Effector CD8-positive, alpha-beta T cell (primary cell): ENCODE measurements at places on chromosomes 7 and 10.

- DNase-seq: no peak
Measured at GRCh38 chr7:90625051-90625450, 28.9 kb downstream of the CDK14 start.

GRCh38 chr7:6228361-6229229 is 43.8 kb downstream of the CYTH3 start:
- DNase-seq: no peak

DNA sequence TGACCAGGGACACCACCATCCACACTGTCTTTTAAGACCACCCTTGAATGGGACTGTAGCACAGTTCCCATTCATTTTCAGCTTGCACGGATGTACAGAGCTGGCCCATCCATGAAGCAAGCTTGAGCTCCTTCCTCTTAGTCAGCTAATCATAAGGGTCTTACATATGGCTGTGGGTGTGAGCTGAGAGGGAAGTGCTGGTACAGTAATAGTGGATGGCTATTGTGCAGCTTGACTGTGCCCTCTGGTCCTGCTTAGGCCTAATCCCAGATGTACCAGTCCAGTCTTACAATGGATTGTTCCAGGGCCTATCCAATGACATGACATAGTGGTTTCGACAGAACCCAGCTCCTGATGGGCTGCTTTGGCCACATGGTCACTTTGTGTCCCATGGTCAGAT is 96.9 kb upstream of the ZNF438 start:
- DNase-seq: no peak

GRCh38 chr7:116258734-116259133 is 48.4 kb downstream of the TES start:
- no peak for DNase-seq

- no peak for DNase-seq
Measured at GRCh38 chr10:119313644-119314043, 106.3 kb downstream of the GRK5 start.

GRCh38 chr10:99815621-99816020 is 33.2 kb downstream of the ABCC2 start:
- no peak for DNase-seq

- DNase-seq: no peak
Measured at GRCh38 chr7:90910136-90910535, 314.0 kb downstream of the CDK14 start.

DNA sequence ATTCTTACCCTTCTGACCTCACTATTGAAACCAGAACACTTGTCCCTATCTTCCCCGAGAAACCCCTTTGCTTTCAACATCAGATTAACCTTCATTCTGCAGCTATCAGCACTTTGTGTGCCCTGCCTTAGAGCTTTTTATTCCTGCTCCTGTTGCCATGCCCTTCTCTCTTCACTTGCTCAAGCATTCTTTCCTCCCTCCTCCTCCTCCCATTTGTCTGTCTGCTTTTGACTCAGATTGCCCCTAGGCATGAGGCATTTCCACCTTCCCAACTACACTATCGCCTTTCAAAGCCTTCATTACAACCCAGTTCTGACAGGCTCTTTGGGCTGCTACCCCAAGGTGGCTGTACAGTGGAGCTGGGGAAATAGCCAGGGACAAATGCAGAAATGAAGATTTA is 143.3 kb downstream of the SLC25A13 start:
- DNase-seq: no peak

- DNase-seq: no peak
Measured at GRCh38 chr10:126101736-126102135, 205.4 kb downstream of the FANK1 start.

DNA sequence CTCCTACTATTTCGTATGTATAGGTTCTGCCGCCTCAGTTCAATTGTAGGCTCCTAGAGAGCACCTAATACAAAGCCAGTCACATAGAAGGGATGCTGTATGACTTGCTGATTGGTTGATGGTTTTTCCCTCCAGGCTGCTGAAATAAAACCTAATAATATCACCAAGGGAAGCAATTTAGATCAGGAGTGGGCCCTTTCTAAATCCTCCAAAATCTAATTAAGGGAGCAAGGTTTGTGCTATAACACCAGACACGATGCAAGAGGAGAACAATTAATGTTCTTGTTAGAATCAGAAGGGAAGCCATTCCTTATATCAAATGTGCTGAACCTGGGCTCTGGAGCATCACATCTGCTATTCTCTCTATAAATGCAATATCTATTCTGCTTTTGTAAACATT is 42.0 kb upstream of the SLC13A1 start:
- no peak for DNase-seq

DNA sequence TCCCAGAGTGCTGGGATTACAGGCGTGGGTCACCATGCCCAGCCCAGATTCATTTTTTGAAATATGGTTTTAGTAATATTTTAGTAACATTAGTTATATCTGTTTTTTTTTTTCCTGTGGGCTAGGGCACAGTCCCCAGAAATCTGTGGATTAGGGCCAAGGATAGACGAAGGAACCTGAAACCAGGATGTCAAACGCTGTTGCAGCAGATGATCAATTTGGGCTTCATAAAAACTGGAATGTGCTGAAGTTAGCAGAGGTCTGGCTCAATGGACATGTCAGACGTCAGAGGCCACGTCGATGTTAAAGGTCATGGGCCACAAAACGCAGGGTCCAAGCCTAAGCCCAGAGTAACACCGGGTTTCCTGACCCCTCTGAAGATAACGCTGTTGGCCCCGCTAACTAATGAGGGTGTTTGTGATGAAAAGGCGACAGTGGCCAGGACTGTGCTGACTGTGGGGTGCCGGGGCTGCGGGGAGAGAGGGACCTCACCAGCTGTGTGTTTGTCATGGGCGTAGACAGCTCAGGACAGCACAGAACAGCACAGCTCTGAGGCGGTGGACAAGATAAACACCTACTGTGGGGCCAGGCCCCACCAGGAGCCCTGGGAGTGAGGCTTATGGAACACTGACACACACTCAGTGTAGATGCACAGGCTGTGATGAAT is 23.8 kb upstream of the GTPBP4 start:
- DNase-seq: no peak

DNA sequence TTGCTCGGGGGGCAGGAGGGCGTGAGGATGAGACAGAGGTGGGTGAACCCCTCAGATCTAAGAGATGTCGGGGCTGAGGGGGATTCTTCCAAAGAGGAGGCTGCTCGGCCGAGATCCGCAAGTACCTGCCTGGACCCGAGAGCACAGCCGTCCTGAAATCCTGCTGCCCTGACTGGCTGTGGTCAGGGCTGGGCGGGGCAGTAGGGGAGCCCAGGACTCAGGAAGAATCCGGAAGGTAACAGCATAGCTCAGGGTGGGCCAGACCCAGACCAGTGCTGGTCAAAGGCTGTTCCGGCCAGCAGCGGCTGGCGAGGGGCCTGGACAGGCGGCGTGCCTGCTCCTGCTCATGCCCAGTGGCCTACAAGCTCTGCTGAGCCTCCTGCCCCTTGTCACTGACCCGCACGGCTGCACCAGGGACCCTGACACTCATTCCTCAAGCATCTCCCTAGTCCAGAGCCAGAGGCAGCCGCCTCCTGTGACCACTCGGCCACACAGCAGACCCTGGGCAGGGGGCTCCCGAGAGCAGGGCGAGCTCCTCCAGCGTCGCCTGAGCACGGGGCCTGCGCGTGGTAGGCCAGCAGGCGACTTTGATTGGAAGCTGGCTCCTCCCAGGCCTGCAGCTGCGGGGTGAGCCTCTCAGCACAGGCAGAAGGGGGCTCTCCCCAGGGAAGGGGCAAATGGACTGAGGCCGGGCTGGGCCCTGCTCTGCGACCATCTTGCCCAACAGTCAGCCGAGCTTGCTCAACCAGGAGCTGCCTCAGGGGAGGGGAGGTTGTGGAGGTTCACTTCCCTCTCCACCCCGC is 3.1 kb upstream of the ADAP1 start:
- no peak for DNase-seq

GRCh38 chr10:70162892-70163201 is 7.5 kb downstream of the SAR1A start:
- DNase-seq: no peak

DNA sequence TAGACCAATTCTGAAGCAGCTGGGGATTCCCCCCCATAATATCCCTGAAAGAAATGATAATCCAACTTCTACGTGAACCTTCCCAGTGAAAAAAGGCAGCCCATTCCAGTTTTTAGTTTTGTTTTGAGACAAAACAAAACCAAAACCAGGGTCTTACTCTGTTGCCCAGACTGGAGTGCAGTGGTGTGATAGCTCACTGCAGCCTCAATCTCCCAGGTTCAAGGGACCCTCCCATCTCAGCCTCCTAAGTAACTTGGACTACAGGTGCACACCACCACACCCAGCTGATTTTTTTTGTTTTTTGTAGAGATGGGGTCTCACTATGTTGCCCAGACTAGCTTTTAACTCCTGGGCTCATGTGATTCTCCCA is 12.5 kb upstream of the ARPC1A start:
- no peak for DNase-seq

GRCh38 chr10:20933705-20934104 is 36.6 kb upstream of the NEBL start:
- no peak for DNase-seq

DNA sequence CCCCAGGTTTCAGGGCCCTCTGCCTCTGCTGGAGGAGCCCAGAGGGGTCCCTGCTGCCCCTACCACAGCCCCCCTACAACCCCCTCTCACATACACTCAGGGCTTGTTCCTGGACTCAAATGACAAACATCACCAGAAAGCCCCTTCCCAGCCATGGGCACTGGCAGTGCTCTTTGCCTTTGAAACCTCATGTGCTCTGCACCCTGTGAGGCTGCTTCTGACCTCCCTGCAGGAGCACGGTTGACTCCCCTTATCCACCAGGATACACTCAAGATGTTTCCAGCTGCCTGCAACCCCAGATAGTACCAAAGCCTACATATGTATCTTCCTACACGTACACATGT is 3.5 kb upstream of the ADIRF start:
- DNase-seq: no peak

DNA sequence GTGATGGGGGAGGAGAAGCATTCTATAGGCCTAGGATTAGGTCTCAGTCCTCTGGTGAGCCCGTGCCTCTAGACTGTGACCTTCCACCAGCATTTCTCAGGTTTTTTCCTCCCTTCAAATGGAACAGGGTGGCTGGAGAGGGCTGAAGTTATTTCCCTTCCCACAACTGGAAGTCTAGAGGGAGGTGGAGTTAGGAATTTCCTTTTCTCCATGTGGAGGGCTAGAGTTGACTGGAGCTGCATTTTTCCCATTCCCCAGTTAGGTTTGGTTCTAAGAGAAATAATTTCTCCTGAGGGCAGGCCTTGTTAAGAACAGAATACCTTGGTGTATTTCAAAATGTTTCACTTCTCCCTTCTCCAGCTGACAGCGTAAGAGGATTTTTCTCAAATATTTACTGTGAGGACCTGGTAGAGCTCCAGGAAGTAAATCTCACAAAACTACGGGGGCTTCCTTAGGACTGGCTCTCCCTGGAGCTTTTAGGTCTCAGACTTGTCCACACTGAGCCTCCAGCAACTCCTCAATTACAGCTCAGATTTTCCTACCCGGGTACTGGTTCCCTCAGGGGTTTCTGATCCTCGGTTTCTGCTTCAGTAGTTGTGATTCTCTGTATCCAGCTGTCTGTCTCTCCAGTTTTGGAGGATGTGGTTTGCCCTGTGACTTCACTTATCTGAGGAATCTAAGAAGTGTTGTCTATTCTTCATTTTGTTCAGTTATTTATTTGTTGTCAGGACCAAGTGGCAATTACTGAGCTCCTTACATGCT is 6.0 kb upstream of the REEP3 start:
- no peak for DNase-seq

GRCh38 chr7:75937958-75938786 is 23.2 kb downstream of the POR start:
- no peak for DNase-seq

DNA sequence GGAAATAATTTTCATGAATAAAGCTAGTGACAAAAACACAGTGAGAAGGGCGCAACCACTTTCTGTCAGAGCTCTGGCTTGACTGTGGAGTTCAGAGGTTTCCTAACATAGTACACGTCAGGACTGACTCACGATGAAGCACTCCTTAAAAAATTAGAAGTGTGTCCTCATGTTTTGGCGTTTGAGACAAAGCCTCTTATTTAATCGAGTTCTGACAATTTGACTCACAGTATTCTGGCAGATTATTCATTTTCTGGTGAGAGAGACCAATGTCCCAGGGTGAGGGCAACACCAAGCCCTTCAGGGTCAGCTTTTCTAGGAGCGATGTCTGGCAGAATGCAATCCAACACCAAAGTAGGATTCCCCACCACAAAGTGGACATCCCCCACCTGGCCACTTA is 108.7 kb downstream of the DIP2C start:
- DNase-seq: no peak

GRCh38 chr7:52956379-52956915 is 79.0 kb upstream of the POM121L12 start:
- no peak for DNase-seq

- no peak for DNase-seq
Measured at GRCh38 chr10:125777806-125778205, 2.2 kb upstream of the MMP21 start.

DNA sequence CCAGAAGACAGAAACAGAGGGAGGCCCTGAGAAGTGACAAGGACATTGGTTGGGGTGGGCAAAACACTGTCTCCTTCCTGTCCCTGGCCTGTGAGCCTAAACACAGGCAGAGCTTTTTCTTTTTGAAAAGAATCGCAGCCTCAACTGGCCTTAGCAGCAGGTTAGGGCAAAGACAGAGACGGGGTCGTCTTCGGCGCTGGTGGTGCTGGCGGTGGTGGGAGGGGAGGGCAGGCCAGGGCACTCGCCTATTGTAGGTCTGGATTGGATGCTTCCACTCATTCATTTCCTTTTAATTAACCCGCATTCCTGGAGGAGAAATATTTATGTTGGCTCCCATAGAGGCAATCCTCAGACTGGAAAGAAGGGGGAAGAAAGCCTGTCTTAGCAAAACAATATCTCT is 22.6 kb downstream of the WNT8B start:
- no peak for DNase-seq

DNA sequence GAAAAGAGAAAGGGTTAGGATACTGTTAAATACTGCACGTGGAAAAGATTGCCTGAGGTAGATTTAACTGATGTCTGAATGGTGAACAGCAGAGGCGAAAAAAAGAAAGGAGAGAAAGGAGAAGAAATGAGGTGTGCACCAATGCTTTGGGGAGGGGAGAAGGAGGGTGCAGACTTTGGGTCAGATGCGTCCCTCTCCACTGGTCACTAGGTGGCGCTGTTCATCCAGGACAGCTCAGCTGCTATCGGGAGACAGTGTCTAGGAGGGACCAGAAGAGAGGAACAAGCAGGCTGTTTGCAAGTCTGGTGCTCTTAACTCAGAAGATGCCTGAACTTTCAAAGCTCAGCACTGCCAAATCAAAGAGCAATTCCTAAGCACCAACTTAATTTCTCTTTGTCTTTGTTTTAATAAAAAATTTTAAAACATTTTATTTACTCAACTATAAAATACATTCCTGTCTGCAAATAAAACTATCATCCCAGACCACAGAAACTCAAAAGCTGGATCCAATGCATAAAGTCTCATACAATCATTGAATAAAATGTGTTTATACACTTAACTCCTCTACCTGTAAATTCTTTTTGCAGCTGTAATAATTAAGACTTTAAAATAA is 83.9 kb upstream of the PDLIM1 start:
- no peak for DNase-seq

DNA sequence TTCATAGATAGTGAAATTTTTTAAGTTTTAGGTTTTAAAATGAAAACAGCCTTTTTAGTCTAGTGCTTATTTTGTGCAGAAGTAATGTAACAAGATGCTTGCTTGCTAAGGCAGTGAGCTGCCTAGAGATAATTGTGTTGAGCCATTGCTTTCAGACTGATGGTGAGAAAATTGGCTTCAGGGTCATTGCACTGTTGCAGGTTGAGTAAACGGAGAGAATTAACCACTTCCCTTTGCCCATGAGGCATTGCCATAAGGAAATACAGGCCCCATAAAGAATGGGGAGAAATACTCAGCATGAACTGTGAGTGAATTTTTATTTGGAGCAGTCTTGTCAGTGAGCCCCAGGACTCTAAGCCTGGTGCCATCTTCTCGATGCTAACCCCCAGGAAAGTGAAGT is 140.5 kb downstream of the LRRC4 start:
- no peak for DNase-seq
